Stimulated activated CD4-positive, alpha-beta T cell treated with anti-CD3 and anti-CD28 coated beads, TNF-alpha, amount 100 ng/mL, for 48 hours (primary cell): ENCODE measurements at places on chromosomes 1 and 21.

GRCh38 chr1:83762416-83762815 is 236.5 kb downstream of the TTLL7 start:
- no peak for DNase-seq

GRCh38 chr1:112716133-112716720 is 1.1 kb upstream of the PPM1J start:
- peak; percentile 77 for DNase-seq

- no peak for DNase-seq
Observed at GRCh38 chr1:111803951-111804350, 48.2 kb downstream of the DDX20 start.

DNA sequence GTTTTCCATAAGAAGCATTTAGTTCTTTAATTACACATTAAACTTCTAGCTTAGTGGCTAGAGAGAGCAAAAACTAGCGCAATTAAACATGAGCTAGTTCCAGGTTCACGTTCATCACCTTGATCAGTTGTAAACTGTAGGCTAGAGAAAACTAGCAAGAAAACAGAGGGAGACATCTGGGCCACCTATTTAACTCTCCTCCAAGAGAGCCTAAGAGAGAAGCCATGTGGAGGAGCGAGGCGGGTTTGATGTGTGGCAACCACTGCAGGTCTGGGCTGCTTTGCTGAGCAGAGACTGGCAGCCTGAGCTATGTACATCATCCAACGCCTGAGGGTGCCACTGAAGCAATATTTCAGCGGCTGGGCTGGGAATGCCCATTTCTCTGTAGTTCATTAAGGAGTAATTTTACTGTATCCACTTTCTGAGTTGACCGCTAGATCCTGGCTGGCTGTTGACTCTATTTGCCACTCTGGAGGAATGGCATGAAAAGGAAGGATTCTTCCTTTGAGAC is 252.9 kb downstream of the DYRK1A start:
- no peak for DNase-seq

DNA sequence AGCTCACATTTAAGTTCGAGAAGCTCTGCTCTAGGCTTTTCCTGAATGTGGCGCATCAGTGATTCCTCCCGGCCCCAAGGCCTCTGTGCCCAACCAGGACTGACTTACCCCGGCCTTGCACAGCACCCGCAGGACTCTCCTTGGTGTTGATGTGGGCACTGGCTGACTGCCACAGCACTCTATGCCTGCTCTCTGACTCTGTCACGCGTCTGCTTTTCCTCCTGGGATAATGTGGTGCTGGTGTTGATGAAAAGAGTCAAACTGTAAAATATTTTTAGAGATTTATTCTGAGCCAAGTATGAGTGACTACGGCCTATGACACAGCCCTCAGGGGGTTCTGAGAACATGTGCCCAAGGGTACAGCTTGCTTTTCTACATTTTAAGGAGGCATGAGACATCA is 15.5 kb upstream of the SLC2A5 start:
- no peak for DNase-seq

DNA sequence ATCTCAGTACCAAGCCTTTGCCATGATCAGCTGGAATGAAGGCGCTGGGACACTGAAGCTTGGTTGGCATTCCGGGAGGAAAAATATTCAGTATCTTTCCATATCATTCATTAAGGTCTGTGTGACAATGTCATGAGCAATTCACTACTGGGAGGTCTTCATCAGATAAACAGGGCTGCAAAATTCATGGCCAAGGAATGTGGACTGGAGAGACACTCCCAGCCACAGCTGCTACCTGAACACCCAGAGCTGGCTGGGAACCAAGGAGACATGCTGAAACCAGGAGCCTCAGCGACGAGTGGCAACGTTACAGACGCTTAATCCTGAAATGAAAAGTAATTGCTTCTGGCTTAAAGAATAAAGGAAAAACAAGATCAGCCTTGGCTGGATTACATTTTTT is 30.6 kb upstream of the DDAH1 start:
- DNase-seq = no peak
